Motor neuron (in vitro differentiated cells): ENCODE measurements at places on chromosomes 3 and 15. TPM values are rescaled to one million over a fixed set of nuclear protein-coding genes. Genes with fewer than 3 reads are reported as not detected.

ADAMTS7 gene
- total RNA-seq: 4.3 and 4.8 TPM in 2 replicates

CISH gene
- total RNA-seq: 2.5 and 4.1 TPM in 2 replicates

NR2E3 gene
- total RNA-seq: 0.57 and 2.2 TPM in 2 replicates

STAG1 gene
- total RNA-seq: 32.7 and 36.9 TPM in 2 replicates

CCR3 gene
- total RNA-seq: 0.14 and 0.25 TPM in 2 replicates

ZNF385D gene
- 8.0 and 9.8 TPM in 2 replicates for total RNA-seq

DLL4 gene
- 0.56 and 1.8 TPM in 2 replicates for total RNA-seq

SLC22A13 gene
- total RNA-seq: 0.54 and 3.3 TPM in 2 replicates

LRRC49 gene
- 11.6 and 11.8 TPM in 2 replicates for total RNA-seq

LYSMD2 gene
- total RNA-seq: 2.0 and 2.3 TPM in 2 replicates

PROK2 gene
- total RNA-seq: not detected in 2 replicates
